Activated CD4-positive, alpha-beta T cell treated with anti-CD3 and anti-CD28 coated beads, Interleukin-2, amount 10 ng/mL, durations not matched to agents 24 days and 14 days (primary cell): ENCODE measurements at places on chromosomes 16 and 17. TPM values are rescaled to one million over a fixed set of nuclear protein-coding genes. Genes with fewer than 3 reads are reported as not detected.

- no peak for DNase-seq
- peak overlapping the region; percentile 39 for H3K4me3 ChIP-seq
- peaks cover 39% of the 10 kb centered on the region for H3K27me3 ChIP-seq
Observed at GRCh38 chr17:41784207-41784744, 2.2 kb downstream of the JUP start.

DNA sequence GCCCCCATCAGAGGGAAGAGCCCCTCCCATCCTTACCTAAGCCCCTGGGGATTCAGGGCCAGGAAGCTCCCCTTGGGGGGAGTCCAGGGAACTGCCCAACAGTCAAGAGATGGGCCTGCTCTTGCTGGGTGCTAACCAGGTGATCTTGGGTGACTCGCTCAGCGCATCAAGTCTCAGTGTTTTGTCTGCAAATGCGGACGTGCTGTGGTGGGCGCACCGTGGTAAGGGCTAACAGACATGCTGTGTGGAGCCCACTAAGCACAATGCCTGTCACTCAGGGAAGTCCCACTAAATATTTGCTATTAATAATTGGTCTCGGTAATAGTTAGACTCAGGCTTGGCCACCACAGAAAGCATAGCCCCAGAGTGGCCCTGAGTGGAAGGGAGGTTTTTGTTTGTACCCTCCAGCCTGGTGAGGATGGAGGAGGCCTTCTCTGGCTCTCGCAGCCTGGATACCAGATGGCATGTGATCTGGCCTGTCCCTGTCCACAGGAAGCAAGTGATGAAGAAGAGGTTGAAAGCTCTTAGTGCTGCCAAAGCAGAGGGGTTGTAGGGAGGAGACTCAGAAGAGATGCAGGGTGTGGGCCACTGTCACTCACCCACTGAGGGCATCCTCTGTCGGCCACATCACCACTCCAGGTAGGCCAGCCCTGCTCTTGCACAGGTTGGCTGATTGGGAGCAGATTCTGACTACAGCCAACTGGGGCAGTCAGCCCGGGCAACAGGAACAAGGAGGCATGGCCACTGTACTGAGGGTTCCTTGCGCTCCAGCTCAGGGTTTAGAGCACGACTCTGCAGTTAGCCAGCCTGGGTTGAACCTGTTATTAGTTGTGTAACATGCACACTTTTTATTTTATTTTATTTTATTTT, 69.8 kb upstream of the KSR1 start:
- peaks cover 16% of the 10 kb centered on the region for H3K4me1 ChIP-seq
- H3K27me3 ChIP-seq, result peaks cover 10% of the 10 kb centered on the region
- no peak overlapping the region for H3K4me3 ChIP-seq
- no peaks in the 10 kb centered on the region for H3K36me3 ChIP-seq
- H3K27ac ChIP-seq, result no peak overlapping the region

The BFAR gene
- total RNA-seq, result 59.3 and 63.4 TPM in 2 replicates

The FBF1 gene
- 17.5 and 18.6 TPM in 2 replicates for total RNA-seq

The EVPL gene
- 0.09 and 0.17 TPM in 2 replicates for total RNA-seq

The ABAT gene
- total RNA-seq, result 5.0 and 5.9 TPM in 2 replicates

The UMOD gene
- total RNA-seq, result not detected in 2 replicates
